ENCODE measurements at places on chromosomes 2 and 18.
A peak's percentile ranks its signal among the peaks of the same experiment; 100 is the strongest.

- no peak for DNase-seq
Observed at GRCh38 chr18:48164116-48164515, 233.7 kb upstream of the SMAD2 start.

DNA sequence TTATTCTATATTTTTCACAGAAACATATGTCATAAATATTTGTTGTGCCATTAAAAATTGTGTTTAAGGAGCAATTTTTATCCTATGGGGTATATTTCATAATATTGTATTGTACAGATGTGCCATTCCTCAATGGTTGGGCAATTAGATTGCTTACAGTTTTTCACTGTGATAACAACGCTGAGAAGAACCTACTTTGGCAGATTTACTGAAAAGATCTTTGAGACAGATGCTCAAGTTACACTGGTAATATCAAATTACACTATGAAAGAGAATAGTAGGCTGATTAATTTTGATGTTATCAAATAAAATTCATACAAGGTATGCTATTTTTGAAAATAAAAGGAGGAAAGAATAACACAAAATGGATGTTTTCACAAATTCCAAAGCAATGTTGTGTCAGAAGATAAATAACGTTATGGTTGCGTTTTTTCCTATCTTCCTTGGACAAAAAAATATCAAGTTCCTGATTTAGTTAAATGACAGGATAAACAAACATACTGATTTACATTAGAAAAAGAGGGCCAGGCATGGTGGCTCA lies 335.1 kb upstream of the ZNF521 start:
- no peak for DNase-seq

- no peak for DNase-seq
Observed at GRCh38 chr2:125643128-125643527, 1012.8 kb upstream of the GYPC start.

DNA sequence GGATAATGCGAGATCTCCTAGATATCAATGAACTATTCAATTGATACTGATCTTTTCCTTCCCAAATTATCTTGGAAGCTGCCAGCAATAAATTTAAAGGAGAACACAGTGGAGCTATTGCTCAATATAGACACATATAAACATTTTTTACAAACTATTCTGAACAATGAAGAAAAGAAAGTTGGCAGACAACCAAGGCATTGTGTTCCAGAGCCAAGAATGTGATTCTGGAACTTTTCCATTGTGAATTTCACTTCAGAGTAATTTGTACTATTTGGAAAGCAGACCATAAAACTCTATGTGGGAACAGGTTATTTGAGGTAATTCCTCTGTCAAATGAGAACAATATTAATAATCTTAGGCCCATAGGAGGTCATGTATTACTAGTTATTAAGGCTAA lies 588.2 kb downstream of the IRS1 start:
- DNase-seq, result peak; percentile 77

DNA sequence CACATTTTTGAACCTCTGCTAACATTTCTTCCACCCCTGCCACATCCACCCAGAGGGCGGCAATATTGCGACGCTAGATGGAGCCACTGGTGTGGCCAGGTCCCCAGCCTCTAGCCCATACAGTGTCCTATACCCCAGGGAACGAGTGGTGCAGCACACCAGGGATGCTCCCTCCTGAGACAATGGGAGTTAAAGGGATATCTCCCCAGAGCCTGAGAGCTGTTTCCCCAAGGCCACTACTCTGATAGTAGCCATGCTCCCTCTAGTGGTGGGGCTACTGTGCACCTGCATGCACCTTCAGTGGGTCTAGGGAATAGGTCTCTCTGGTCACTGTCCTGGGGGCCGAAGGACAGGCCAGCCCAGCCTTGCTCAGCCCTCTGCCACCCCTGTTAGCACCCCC lies 336.4 kb upstream of the FSHR start:
- DNase-seq, result no peak

- DNase-seq, result peak; percentile 67
Observed at GRCh38 chr2:152506843-152507242, 171.9 kb downstream of the FMNL2 start.

DNA sequence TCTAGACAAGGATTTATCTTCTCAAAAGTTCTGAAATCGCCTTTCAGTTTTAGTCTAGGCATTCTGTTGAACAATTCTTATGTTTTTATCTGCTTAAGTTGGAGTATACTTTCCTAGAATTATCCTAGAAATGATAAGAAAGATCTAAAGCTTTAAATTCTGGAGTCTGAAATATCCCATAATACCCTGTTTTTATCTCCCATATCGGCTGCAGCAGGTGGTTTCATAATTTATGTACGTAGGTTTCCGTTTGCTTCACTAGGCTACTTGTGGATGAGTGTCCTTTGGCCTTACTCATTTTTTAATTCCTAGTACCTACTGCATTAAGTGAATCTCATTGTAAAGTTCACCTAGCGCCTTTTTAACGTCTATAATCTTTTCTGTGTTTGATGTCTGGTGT lies 58.5 kb upstream of the MGAT5 start:
- DNase-seq, result no peak

DNA sequence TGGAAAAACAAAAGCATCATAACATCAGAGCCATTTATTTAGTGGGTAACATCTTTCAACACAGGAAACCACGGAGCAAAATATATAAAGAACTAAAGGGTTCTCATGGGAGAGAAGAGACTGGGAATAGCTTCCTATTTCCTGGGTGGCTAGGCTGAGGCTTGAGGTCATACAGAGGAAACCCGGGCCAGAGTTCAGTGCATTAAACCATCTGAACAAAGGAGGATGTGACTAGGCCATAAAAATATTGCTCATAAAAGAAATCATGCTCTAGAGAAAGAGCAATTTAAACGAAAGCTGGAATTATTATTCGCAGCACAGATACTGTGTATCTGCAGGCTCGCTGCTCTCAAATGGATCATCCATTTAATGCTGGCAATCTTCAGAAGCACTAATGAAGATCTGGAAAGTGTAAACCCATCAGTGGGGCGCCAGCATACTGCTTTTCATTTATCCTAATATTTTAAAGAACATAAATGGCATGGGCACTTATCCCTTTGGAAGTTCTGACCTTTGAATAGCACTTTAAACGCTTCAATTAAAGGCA lies 83.3 kb downstream of the GALNT14 start:
- no peak for DNase-seq

DNA sequence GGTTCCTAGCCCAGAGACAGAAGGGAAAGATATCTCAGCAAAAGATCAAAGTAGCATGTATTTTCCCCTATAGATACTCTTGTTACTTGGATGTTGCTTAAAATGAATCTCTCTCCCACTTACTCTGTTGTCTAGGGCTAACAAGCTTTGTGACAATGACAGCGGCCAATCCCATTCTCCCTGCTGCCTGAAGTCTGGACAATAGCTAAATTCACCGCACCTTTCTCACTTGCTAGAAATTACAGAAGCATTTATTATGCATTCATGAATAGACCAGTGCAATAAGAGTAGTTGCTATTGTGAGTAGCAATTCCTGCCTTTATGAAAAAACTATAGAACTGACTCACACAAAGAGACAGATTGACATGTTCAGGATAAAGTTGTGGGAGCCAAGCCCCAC lies 42.2 kb upstream of the ZC3H15 start:
- DNase-seq, result no peak

DNA sequence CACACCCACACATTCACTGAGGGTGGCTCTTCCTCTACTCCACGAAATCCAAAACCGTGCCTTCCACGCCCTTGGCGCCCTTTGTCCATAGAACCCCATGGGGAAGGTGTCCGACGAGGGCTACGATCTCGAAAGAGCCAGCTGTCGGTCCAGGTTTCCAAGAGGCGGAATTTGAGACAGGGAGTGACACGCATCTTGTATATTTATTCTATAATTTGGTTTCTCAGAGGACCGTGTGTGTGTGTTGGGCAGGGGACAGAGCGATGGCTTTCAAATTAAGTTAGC lies 726 bp downstream of the C2orf69 start:
- no peak for DNase-seq

DNA sequence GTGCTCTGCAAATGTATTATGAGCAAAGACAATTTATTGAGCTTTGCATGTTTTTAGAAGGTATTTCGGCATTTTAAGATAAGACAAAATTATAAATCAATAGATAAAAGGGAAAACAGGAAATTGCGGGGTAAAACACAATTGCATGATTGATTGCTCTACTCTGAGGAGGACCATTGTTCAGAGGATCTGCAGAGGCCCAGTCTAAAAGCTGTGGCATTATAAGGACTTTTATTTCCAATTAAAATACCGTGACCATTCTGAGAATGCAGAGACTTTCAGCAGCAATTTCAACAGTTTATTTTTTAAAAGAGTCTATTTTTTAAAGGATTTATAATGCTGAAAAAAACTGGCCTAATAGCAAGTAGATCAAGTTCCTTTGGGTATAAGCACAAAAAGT lies 62.0 kb downstream of the TPGS2 start:
- DNase-seq, result no peak

DNA sequence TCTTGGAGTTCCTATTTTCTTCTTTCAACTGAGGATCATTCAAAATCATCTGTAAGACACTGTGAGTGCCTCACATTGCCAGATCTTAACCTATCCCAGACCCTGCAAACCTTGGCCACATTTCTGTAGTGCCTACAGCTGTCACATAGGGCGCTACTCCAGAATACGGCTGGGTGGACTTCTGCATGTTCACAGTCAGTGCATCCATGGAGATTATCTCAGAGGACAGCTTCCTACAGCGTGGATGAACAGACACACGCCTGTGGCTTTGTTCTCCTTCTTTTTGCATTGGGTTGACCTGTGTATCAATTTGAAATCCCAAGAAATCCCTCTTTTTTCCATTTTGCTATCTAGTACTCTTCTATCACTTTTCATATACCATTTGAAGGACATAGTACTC lies 1.9 kb upstream of the KLHL29 start:
- DNase-seq, result no peak

DNA sequence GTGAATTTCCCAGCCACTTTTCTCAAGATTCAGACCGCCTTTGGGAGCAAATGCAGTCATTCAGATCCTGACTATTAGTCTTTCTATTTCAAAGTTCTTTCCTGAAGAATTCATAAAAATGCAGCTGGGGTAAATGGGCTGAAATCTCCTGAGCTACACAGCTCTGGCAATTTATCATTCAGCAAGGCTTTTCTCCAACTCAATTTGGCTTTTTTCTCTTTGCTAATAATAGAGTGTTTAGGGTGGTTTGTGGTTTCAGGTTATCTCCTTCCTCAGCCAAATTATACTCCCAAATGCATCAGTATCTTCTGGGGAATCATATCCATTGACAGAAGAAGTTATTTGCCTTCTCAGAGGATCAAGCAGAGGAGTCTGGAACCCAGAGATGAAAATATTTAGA lies 282.4 kb upstream of the SLC14A2 start:
- DNase-seq, result no peak

DNA sequence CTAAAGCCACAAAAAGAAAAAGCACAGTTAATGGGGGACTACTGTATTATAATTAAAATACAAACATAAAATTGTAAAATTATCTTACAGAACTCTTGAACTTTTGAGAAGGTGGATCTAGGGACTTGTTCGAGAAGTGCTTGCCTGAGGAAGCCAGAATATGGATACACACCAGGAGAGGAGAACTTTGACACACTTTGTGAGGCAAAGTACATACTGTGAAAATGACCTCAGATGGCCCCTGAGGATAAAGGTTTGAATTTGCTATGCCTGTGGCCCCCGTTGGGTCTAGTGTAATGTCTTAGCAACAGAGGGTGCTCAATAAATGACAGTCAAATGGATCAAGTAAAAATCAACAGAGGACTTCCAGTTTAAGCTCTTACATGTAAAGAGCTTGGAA lies 148.2 kb upstream of the CYP1B1 start:
- no peak for DNase-seq

DNA sequence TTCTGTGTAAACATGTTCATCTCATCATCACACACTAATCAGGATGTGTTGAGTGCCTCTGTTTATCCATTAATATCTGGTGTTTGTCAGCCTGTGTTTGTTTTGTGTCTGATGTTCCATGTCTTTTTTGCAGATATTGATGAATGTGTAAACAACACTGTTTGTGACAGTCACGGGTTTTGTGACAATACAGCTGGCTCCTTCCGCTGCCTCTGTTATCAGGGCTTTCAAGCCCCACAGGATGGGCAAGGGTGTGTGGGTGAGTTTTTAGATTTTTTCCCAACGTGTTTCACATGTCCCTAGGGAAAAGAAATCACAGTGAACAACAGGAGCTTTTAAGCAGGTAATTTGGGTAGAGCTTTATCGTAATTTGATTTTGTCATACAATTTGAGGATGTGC lies 133.7 kb upstream of the RASGRP3 start:
- DNase-seq, result no peak

DNA sequence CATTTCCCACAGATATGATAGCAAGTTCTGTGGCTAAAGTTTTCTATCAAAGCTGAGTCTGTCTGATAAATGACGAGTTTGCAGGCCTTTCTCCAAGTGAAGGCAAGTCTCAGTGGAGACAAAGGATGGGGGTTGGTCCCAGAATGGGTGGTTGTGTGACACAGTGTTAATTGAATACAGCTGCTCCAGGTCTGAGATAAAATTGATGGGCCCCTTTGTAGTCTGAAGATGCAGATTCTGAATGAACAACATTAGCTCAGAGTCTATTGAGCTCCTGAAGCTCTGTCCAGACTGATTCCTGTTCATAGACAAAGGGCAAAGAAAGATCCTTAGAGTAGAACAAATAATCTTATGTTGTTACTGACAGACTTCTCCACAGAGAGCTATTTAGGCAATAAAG lies 296.9 kb upstream of the CYRIA start:
- no peak for DNase-seq

GRCh38 chr2:16197504-16198147 lies 257.3 kb downstream of the MYCN start:
- no peak for DNase-seq

DNA sequence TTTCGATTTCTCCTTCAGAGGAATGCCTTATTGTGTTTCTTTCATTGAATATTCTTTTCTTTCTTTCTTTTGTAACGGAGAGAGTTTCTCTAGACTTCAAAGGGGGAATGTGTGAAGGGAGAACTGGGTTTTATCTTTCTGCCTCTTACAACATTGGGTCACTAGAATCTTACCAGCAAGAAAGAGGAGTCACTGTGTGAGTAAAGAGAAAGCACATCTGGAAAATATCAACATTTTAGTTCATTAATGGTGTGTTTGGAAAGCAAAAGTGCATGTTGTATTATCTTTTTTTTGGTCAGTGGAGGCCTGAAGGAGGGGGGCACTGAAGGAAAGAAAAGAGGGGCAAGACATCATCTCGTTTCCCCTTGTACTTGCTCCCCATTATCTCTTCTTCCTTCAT lies 86.6 kb upstream of the THOC1 start:
- DNase-seq, result no peak

GRCh38 chr2:200494048-200494447 lies 15.8 kb downstream of the KCTD18 start:
- no peak for DNase-seq

DNA sequence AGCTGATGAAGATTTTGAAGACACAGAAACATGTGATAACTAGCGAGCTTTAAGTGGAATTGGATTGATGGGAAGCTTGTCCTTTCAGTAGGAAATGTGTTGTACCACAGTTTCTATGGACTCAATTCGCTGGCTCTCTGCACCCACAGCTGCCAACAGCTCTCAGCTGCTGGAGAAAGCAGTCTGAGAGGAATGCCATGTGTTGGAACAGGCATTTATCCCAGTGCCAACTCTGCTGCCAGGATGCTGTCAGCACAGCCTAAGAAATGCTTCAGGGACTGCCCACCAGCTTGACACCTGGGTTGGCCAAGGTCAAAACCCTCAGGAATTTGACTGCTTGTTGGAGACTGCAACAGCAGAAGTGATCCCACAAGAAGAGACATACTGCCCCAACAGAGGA lies 193.0 kb upstream of the THSD7B start:
- DNase-seq, result no peak

All from HS-5 (cell line).